ENCODE measurements at places on chromosomes 2 and 18.

DNA sequence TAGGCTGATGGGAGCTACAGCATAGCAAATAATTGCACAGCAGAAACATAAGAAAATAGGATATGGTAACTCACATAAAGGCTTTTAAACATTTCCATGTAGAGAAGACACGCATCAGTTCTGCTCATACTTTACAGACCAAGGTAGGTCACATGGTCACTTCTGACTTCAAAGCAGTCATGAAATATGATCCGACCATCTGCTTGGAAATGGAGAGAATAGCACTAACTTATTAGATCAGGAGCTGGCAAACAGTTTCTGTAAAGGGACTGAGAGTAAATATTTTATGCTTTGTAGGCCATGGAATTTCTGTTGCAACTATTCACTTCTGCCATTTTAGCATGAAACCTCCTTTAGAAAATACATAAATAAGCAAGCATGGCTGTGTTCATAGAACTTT is 936.6 kb upstream of the FANCL start:
- DNase-seq: no peak

DNA sequence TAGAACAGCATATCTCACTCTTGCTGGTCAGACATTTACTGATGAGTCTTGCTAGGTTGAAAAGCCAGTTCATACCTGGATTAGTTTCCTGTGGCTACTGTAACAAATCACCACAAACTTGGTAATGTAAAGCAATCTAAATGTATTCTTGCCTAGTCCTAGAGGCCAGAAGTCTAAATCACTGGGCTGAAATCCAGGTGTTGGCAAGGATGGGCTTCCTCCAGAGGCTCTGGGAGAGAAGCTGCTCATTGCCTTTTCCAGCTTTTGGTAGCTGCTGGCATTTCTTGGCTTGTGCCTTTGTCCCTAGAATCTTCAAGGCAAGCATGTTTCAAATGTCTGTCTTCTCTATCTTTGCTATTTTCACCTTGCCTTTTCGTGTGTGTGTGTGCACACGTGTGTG is 62.3 kb upstream of the MAP4K3 start:
- no peak for DNase-seq

DNA sequence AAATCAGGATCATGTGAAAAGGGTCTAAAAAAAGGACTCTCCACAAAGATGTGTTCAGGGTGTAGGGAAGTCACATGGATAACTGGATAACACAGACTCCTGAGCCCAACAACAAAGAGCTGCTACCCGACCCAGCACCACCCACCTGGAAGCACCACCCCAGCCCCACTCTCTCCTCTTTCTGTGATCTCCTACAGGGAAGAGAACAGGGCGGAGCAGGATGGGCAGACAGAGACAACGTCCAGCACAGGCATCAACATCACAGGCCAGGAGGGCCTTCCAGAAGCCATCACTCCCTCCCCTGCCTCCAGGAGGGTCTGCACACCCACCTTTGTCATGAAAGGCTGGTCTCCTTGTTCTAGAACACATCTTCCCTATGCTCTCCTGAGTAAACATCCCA is 1.3 kb upstream of the CIB4 start:
- DNase-seq: no peak

DNA sequence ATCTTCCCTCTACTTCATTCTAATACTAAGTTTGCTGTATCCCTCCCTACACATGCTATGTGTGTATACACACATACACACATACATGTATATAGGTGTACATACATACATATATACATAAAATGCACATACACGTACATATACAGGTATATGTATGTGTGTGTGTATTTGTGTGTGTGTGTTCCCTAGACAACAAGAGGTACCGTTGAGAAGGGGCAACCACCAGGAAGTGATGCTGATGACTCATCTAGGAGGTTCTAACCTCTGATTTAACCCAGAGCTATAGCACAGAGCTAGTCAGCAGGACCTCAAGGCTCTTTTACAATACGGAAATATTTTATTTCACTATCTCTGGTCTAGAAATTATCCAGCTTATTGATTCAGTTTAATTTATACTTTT is 139.2 kb downstream of the LAMA3 start:
- no peak for DNase-seq

- DNase-seq: no peak
Observed at GRCh38 chr2:45855374-45855773, 203.9 kb downstream of the PRKCE start.

GRCh38 chr18:28995319-28995718 is 818.4 kb upstream of the CDH2 start:
- DNase-seq: no peak

DNA sequence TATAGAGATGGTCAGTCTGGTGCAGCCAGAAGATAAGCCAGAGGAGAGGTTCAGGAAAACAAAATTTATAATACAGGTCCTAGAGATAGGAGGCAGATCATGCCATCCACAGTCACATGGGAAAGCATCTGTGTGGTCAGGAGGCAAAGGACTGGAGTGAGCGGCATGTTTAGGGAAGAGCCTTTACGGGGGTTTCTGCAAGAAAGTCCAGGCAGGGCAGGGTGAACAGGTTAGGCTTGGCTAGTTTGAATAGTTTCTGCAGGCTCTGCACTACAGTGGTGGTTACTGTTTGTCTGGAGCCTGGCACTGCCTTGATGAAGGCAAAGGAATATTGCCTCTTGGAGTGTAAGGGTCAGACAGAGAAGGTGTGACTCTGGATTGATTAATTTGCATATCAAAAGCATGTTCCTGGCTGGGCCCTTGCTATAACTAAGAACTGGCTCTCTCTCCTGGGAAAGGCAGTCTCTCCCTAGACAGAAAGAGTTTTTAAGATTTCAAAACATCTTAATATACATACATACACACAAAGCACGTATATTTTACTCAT is 1034.7 kb upstream of the CHAC2 start:
- no peak for DNase-seq

DNA sequence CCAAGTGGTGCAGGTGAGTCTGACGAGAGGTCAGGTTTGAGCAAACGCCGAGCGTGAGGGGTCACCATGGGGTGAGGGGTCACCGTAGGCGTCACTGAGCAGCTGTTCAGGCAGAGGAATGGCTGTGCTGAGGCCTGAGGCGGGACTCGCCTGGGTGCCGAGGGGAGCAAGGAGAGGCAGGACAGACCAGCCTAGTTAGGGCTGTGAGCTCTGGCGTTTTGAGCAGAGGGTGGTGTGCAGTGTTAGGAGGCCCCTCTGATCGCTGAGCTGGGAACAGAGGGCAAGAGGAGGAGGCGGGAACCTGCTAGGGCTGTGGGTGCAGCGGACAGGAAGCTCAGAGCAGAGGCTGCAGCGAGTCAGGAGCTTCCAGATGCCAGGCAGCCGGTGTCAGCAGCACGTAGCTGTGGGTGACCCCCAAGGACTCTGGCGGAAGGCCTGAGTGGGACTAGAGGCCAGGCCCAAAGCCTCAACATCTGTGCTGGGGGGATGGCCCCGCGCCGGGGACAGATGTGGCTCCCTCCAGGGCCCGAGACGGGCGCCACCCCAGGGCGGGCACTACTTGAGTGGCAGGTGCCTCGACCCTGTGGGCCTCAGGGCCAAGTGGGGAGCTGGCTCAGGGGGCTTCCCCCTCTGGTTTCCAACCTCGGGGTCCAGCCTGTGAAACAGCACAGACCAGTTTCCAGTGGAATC is 55.7 kb downstream of the KCNG2 start:
- no peak for DNase-seq

DNA sequence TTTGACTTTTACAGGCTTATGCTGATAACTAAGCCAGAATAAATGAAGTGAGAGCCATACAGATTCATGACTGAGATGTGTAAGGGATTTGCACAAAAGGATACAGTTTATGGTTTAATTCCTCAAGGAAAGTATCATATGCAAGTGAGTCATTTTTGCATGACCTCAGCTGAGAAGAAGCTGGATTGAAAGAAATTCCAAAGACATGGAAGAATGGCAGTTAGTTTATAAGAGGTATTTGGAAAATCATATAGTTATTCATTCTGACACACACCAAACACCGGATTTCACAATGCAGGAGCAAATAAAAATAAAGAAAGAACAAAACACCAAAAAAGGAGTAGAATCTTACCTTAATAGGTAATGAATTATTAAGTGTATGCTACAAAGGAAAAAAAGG is 83.2 kb upstream of the RND3 start:
- no peak for DNase-seq

DNA sequence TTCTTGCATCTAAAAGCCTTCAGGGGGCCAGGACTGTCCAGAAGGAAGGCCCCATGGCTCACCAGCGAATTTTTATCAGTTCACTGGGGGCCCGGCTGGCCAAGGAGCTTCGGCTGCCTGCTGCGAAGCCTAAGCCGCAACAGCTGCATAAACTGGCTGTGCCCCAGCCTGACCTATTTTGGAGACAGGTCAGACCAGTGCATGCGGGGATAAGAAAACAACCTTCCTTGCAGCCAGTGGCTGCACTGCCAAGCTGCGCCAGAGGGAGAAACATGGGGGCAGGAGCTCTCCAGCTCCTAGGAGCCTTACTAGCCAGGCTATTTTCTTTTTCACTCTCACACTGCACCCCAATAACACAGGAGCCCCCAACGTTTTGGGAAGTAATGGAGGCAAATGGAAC is 15.2 kb downstream of the PAX3 start:
- no peak for DNase-seq

DNA sequence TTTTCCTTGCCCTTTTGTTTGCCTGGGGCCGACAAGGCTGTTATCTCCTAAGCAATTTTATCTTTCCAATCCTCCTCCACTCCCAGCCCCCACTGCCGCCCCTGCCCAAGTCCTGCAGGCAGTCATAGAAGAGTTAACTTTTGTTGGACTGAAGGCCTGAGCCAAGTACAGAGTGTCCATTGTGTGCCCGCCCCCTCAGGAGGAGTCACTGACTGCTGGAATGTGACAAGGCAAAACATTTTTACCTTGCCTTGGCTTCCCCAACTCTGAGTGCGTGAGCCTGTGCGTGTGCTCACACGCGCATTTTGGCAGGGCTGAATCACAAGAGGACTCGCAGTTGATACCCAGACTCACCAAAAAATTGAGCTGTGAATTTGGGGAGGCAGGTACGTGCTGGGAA is 16.2 kb downstream of the SETBP1 start:
- DNase-seq: no peak

DNA sequence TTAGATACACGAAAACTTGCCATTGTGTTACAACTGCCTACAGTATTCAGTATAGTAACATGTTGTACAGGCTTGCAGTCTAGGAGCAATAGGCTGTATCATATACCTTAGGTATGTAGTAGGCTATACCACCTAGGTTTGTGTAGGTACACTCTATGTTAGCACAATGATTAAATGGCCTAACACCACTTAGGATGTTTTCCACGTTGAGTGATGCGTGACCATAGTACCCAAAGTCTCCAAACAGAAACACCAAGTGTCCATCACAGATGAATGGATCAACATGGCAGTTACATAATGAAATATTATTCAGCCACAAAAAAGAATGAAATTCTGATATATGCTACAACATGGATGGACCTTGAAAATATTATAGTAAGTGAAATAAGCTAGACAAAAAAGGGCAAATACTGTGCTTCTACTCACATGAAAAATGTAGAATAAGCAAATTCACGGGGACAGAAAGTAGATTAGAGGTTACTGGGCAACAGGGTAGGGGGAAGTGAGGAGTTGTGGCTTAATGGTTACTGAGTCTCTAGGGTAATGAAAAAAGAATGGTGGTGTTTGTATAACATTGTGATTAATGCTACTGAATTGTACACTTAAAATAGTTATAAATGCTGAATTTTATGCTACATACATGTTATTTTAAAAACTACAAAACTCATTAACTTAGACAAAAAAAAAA is 62.6 kb downstream of the TMEM131 start:
- no peak for DNase-seq

DNA sequence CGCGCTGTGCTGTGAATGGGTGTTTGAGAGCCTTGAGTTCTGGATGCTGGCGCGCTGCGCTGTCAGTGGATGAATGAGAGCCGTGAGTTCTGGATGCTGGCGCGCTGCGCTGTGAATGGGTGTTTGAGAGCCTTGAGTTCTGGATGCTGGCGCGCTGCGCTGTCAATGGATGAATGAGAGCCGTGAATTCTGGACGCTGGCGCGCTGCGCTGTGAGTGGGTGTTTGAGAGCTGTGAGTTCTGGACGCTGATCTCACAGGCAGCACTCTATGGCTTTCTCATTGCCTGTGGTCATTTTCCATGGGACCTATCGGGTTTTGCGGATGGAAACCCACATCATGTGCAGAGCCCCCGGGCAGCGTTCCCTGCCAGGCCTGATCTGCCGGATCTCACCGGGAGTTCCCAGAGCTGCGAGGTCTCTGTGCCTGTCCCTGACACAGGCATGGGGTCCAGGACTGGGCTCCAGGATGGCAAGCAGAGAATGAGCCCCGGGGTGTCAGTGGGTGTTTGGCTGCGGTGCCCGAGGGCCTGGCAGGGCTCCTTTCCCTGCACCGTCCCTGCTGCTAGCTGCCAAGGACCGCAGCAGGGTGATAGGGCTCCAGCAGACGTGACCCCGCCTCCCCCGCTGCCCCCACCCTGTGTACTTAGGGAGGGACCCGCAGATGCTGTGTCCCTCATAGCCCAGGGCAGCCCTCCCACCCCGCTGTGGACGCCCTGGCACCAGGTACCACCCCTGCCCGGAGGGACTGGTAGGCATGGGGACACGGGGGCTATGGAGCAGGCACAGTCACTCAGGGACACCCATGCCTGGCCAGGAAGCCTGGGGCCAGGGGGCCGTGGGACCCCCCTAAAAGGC is 9.7 kb downstream of the PDCD1 start:
- no peak for DNase-seq

DNA sequence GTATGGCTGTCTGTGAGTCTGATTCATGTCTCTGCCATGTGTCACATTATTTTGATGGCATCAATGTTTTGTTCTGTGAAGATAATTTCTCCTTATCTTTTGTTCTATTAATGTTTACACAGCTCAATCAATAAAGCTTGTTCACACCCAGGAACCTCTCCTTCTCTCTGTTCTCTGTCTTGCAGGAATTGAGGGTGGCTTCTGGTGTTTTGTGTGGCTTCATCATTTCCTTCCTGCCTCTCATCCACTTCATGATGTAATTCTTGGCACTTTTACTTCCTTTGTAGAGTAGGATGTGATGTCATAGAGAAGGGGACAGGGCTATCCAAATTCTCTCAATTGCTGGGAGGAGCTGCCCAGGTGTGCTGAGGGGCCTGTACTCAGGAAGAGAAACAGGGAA is 27.2 kb downstream of the ASXL3 start:
- no peak for DNase-seq

DNA sequence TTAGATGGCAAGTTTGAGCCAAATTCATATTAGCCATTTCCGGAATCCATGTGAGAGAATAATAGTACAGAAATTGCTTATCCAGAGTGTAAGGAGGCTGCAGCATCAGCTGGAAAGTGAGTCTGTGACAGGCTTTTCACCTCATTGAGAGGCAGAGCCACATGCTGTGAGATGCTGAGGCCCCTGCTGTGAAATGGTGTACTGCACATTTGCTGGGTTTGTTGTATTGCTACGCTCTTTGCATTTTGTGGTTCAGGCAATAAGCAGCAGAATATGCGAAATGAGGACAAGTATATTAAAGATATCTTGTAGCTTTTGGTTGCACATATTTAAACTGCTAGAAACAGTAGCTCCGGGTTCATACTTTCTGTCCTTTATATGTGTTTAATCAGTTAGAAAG is 37.0 kb downstream of the NABP1 start:
- DNase-seq: no peak

- no peak for DNase-seq
Observed at GRCh38 chr18:26422472-26423162, 125.7 kb downstream of the KCTD1 start.
